ENCODE measurements at places on chromosomes 5 and 9.

GRCh38 chr5:141807329-141807728 is 70.9 kb downstream of the PCDH1 start:
- H3K36me3 ChIP-seq, result no peaks in the 10 kb centered on the region
- peaks cover 89% of the 10 kb centered on the region for H3K27me3 ChIP-seq
- H3K27ac ChIP-seq, result no peak overlapping the region
- H3K4me1 ChIP-seq, result peaks cover 33% of the 10 kb centered on the region

DNA sequence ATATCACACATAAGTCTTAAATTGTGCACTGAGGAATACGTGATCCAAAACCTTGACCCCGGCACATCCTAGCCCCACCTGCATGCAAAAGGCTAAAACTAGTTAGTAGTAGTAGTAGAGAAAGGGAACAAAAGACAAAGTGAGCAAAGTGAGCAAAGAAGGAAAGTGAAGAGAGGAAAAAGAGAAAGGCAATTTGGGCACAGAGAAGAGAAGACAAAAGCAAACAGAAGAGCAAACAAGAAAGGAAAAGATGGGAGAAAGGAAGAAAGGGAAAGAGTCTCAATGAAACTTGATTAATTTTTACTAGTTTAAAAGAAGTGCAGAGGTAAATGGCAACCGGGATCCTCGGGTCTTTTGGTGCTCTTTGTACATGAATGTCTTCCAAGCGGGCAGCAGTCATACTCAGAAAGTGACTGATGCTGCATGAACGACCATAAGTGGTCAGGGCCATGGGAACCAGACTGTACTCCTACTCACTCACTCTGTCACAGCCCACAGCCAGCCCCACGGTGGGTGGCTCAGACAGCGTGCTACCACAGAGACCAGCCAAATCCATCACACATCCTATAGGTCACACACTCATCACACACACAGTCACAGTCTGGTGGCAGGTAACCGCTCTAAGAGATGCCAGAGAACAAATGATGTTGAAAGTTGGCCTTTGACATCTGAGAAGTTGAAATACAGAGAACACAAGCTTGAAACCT is 203.9 kb downstream of the FBN2 start:
- no peaks in the 10 kb centered on the region for H3K27me3 ChIP-seq
- no peak overlapping the region for H3K4me3 ChIP-seq
- H3K4me1 ChIP-seq, result no peaks in the 10 kb centered on the region
- peaks cover 93% of the 10 kb centered on the region for H3K36me3 ChIP-seq
- no peak for DNase-seq
- peak overlapping the region; percentile 21 for H3K27ac ChIP-seq

DNA sequence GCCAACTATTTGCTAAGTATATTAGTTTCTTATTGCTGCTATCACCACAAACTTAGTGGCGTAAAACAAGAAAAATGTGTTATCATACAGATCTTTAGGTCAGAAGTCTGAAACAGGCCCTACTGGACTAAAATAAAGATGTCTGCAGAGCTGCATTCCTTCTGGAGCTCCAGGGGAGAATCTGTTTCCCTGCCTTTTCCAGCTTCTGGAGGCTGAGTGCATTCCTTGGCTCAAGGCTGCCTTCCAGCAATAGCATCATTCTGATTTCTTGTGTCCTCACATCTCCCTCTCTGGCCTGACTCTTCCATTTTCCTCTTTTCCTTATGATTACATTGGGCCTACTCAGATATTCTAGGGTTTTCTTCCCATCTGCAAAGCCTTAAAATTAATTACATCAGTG is 15.9 kb downstream of the MAN2A1 start:
- H3K4me3 ChIP-seq, result no peak overlapping the region
- no peak overlapping the region for H3K27ac ChIP-seq
- H3K27me3 ChIP-seq, result no peaks in the 10 kb centered on the region
- peaks cover 39% of the 10 kb centered on the region for H3K36me3 ChIP-seq
- peaks cover 25% of the 10 kb centered on the region for H3K4me1 ChIP-seq

GRCh38 chr9:115992834-115993233 is 160.8 kb upstream of the PAPPA start:
- H3K27ac ChIP-seq, result no peak overlapping the region
- no peak for DNase-seq
- H3K4me1 ChIP-seq, result no peaks in the 10 kb centered on the region
- no peak overlapping the region for H3K4me3 ChIP-seq
- H3K36me3 ChIP-seq, result no peaks in the 10 kb centered on the region

DNA sequence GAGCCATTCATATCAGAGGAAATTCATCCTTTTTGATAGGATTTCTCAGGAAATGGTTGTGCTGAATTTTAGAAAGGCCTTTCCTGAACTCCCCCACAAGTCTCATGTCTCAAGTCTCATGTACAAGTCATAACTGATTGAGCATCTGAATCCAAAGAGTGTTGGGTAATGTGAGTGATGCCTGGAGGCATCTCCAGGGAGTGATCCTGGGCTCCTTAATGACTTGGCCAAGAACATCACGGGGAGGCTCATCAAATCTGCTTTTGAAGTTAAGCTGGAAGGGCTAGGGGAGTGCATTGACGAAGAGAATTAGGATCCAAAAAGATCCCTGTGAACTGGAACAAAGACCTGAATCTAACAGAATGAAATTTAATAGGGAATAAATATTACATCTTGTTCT is 79.2 kb downstream of the MAST4 start:
- H3K27ac ChIP-seq, result peak overlapping the region; percentile 9
- no peaks in the 10 kb centered on the region for H3K27me3 ChIP-seq
- no peak for DNase-seq
- H3K4me1 ChIP-seq, result peaks cover 11% of the 10 kb centered on the region
- no peaks in the 10 kb centered on the region for H3K36me3 ChIP-seq
- no peak overlapping the region for H3K4me3 ChIP-seq

- H3K36me3 ChIP-seq, result no peaks in the 10 kb centered on the region
- peaks cover 16% of the 10 kb centered on the region for H3K4me1 ChIP-seq
- no peak for DNase-seq
- no peak overlapping the region for H3K4me3 ChIP-seq
- no peak overlapping the region for H3K27ac ChIP-seq
Observed at GRCh38 chr9:124208571-124208970, 49.2 kb upstream of the NEK6 start.

DNA sequence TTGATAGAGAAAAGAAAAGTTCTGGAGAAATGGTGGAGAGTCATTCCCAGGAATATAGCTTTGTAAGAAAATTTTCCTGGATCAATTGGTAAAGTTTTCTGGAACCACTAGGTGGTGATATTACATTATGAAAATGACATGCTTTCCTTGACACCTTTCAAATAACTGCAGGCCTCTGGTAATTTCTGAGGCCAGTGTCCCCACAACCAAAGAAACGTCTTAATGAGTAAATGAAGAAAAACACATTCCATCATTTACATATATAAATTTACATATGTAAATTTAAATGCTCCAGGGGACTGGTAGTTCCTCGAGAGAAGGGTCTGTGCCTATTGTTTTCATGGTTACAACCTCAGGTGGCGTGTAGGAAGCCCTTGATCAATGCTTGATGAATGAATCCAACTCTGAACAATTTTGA is 17.2 kb upstream of the RGS3 start:
- no peak overlapping the region for H3K4me3 ChIP-seq
- no peaks in the 10 kb centered on the region for H3K36me3 ChIP-seq
- no peaks in the 10 kb centered on the region for H3K4me1 ChIP-seq
- no peak overlapping the region for H3K27ac ChIP-seq

GRCh38 chr5:141479776-141480175 is 4.0 kb downstream of the PCDHGC3 start:
- no peak for DNase-seq
- H3K27me3 ChIP-seq, result peaks cover 3% of the 10 kb centered on the region
- H3K4me3 ChIP-seq, result peak overlapping the region; percentile 39
- peaks cover 73% of the 10 kb centered on the region for H3K36me3 ChIP-seq

DNA sequence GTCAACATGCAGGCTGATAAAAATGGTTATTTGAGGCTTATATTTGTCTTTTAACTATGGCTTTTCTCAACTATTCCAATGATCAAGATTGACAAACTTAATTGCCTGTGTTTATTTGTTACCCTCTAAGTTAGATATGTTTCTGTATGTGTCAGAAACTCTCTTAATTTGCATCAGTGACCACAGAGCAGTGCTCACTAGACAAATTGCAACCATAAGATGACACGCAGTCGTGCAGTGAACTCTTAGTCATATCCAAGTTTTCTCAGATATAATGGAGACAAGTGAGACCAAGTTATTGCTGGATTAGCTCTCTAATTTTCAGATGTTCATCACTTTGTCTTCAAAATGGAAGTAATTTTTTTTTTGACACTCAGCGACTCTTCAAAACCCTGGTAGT is 342.2 kb upstream of the RFX3 start:
- no peak for DNase-seq
- no peak overlapping the region for H3K4me3 ChIP-seq
- H3K27me3 ChIP-seq, result no peaks in the 10 kb centered on the region
- peaks cover 18% of the 10 kb centered on the region for H3K4me1 ChIP-seq

Data from nephron progenitor cell (in vitro differentiated cells).